ENCODE measurements at places on chromosomes 12 and 14. TPM values are rescaled to one million over a fixed set of nuclear protein-coding genes. Genes with fewer than 3 reads are reported as not detected.

The GUCY2C gene
- total RNA-seq = 47.6 TPM

The MTA1 gene
- 33.3 TPM for total RNA-seq

The ZDHHC17 gene
- 48.6 TPM for total RNA-seq

The LRRK2 gene
- total RNA-seq = 2.4 TPM

The PTGER2 gene
- 18.5 TPM for total RNA-seq
